KBM-7 (cell line): ENCODE measurements at places on chromosomes 1 and 21.
A peak's percentile ranks its signal among the peaks of the same experiment; 100 is the strongest.

GRCh38 chr1:175797576-175797975 lies 54.2 kb upstream of the TNR start:
- DNase-seq, result no peak

- DNase-seq, result no peak
These were observed 102.1 kb downstream of the KCND3 start for GRCh38 chr1:111887385-111887784.

- no peak for DNase-seq
These were observed 320.1 kb upstream of the FMN2 start for GRCh38 chr1:239771550-239771949.

DNA sequence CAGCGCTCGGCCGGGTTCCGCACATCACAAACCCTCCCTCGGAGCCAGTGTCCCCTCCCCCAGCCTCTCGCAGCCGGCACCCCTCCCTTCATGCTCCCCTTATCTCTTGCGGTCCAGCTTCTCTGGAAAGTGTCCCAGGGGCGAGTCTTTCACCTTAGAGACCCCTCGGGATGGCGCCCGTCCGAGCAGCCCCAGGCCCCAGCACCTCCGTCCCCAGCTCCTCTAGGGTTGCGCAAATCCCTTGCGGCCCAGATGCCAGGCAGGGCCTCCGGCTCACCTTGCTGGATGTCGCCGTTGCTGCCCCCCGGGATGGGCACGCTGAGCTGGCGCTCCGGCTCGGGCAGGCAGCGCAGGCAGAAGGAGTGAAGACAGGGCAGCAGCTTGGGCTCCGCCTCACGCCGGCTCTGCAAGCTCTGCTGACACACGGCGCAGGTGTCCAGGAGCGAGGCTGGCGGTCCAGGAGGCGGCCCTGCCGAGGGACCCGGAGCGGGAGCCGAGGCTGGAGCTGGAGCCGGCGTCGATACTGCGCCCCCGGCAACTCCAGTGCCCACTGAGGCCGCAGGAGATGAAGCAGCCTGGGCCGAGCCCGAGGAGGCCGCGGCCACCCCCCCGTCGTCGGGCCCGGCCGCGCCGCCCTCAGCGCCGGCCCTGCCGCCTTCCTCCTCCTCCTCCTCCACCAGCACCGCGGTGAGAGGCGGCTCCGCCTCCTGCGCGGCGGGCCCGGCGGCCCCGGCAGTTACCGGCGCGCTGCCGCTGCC lies 550 bp downstream of the TRIM33 start:
- DNase-seq, result peak; percentile 62

- no peak for DNase-seq
These were observed 266.7 kb upstream of the RAB4A start for GRCh38 chr1:229004066-229004833.

GRCh38 chr1:75174031-75174760 lies 40.0 kb downstream of the LHX8 start:
- peak; percentile 7 for DNase-seq

- no peak for DNase-seq
These were observed 291.8 kb downstream of the DISC1 start for GRCh38 chr1:231918239-231919015.

DNA sequence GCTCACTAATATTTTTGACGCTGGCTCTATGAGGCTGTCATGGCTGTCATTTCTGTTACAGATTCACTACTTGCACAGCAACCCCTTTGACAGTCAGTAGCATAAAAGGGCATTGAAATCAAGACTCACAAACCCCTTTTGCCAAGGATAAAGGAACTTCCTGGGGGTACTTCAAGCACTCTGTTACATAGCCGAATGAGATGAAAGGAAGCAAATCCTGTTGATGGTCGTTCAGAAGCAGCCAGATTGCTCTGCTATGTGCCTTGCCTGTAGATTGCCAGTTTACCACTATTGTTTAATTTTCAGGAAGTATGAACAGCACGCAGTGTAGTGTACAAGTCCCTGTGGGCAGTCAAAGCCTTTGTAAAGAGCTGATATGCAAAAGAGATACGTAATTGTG lies 296.2 kb downstream of the LRRIQ3 start:
- DNase-seq, result no peak

GRCh38 chr1:65276197-65276939 lies 33.0 kb upstream of the DNAJC6 start:
- DNase-seq, result no peak

GRCh38 chr1:231860221-231861088 lies 233.9 kb downstream of the DISC1 start:
- DNase-seq, result no peak

DNA sequence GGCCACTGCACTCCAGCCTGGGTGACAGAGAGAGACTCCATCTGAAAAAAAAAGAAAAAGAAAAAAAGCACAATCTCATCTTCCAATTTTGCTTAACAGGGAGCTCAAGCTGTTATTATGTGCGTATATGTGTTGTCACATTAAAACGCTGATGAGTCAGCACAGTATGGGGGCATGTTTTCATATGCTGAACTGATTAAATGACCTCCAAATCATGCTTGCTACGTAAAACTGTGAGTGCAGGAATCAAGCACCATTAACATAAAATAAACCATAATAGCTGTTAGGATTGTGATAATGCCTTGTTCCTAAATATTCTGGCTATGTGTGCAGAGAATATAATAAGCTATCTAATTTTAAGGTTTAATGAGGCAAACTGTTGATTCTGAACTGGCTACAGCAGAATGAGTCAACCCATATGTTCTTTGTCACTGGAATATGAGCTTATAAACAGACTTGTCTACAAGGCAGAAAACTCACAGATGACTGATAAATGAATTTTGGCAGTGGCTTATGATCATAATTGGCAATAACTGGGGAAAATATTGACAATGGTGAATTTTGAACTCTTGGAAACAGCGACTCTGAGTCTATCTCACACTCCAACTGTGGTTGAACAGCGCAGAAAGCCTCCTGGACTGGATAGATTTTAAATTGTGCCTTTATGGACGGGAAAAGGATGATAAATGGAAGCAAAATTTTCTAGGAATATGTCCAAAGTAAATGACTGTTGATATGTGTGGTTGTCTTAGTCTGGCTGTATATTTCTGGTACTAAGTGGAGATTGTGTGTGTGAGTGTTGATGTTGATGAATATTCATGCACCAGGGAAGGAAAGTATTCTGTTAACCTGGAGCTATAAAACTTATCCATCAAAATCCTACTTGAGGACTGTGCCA lies 75.5 kb downstream of the VCAM1 start:
- no peak for DNase-seq

DNA sequence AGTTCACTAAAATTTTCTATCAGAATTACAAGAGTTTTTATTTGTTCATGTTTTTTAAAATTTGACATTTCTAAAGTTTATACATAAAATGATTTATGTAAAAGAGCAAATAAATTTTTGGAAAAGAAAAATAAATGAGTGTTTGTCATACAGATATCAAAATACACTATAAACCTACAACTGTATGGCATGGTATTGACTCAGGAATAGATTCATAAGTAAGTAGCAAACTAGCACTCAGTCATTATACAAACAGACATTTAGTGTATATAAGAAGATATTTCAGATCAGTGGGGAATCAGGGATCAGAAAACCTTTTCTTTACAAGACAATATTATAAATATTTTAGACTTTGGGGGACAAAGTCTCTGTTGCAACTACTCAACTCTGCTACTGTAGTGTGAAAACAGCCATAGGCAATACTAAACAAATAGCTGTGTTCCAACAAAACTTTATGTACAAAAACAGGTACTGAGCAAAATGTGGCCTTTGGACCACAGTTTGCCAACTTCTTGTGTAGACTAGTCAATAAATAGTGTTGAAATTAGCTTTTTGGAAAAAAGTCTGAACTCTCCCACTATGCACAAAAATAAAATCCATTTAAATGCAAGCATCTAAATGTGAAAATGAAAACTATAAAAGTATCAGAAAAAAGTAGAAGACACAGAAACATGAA lies 508.8 kb upstream of the CAMK1G start:
- DNase-seq, result no peak

DNA sequence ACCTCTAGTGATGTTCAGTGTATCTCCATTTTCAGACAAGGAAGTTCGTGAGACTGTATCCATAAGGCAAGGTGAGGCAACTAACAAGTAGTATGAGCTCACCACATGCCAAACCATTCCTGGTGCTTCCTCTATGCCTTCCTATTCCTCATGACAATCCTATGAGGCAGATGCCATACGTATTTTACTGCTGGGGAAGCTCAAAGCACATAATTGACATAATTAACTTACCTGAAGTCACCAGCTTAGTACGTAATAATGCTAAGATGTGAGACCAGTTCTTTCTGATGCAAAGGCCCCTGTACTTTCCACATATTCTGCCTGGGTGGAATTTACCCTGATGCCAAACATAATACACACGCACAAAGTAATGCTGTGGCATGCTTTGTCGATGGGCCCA lies 83.6 kb upstream of the NFIA start:
- no peak for DNase-seq

- DNase-seq, result no peak
These were observed 14.9 kb downstream of the PLEKHA6 start for GRCh38 chr1:204344665-204345355.

DNA sequence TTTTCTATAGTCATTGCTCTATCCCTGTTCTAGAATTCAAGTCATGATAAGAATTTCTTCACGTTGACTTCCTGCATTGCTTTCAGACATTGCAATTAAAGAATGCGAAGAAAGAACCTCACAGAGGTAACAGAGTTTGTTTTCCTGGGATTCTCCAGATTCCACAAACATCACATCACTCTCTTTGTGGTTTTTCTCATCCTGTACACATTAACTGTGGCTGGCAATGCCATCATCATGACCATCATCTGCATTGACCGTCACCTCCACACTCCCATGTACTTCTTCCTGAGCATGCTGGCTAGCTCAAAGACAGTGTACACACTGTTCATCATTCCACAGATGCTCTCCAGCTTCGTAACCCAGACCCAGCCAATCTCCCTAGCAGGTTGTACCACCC lies 10.6 kb downstream of the APCS start:
- DNase-seq, result no peak

GRCh38 chr21:25133939-25134338 lies 473.3 kb downstream of the MRPL39 start:
- DNase-seq, result no peak

DNA sequence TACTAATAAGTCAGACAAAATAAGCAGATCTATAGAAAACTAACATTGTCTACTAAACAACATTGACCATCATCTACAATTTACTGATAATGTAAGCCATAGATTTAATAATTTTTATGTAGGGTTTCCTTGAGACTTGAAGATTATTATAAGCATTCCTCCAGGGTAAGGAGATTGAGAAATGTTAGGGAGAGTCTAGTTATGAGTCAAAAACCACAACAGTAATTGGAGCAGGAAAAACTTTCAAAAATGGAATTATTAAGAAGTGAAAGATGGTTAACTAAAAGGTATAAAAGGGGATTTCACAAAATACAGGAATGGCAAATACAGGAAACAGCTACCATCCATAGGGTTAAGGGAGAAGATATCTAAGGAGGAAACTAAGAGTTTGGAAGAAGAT lies 12.4 kb upstream of the UHMK1 start:
- DNase-seq, result no peak

- DNase-seq, result peak; percentile 69
These were observed 3.7 kb upstream of the PPM1J start for GRCh38 chr1:112718691-112719418.

DNA sequence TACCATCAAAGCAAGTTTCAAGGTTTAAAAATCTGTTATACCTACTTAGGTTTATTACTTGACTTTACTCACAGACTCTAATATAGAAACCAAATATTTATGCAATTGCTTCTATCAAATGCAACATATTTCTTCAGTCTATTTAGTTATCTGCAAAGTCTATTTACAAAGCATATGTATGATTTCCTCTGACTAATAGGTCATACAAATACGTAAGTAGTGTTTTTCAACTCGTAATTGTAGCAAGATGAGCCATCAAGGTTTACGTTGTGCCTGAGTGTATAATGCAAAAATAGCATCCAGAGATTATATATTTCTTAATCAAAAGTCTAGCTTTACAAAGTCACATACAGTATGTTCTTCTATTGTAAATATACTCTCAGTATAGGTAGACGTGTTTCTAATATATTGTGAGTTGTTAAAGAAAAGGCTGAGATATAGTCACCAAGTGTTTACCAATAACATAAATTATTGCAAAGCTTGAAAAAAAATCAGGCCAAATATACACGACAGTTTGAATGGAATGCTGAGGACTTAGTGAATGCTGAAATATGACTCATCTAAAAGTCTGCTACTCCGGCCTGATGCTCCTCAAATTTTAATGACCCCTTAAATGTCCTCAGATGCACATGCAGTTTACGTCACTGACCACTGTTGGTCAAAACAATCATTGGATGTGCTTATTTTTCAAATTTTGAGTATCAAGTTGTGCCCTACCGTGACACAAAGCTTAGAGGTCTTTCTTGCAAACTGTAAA lies 48.4 kb downstream of the ADAMTS5 start:
- DNase-seq, result no peak

- DNase-seq, result no peak
These were observed 22.9 kb downstream of the SYT11 start for GRCh38 chr1:155882235-155882634.

DNA sequence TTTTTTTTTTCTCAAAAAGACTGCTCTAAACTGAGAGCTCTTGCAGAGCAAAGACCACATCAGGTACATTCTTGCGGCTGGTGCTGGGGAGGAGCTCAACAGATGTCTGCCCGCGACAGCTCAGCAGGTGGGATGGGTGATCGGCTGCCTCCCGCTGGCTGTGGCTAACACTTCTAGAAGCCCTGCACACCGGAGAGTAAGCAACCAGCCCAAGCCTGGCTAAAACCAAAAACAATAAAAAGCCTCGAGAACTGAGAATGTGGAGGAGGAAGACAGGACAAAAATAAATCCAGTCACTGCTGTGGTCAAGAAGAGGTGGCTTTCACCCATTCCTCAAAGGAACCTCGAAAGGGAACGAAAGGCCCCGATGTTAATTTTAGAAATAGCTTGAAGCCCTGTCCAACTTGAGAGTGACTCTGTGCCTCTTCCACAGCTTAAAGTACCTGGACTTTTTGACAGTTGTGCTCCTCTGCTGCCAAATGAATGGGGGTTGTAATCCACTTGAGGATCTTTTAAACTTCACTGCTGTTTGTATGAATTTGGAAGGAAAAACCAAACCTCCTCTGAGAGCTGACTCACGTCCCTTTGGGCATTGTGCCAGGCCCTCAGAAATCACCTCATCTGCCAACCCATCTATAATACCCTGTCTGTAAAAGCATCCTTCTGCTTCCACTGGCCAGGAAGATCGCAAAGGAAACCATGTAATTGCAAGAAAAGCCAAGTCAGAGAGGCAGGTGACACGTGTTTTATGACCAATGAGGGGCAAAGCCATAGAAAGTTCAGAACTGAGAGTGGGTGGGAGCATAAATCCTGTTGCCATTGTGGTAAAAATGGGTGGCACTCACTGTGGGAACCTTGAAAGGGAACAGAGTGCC lies 78.6 kb downstream of the KCNN3 start:
- DNase-seq, result peak; percentile 51

DNA sequence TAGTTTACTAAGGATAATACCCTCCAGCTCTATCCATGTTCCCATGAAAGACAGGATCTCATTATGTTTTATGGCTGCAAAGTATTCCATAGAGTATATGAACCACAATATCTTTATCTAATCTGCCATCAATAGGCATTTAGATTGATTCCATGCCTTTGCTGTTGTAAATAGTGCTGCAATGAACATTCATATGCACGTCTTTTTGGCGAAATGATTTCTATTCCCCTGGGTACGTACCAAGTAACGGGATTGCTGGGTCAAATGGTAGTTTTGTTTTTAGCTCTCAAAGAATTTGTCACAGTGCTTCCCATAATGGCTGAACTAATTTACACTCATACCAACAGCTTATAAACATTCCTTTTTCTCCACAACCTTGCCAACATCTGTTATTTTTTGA lies 750.9 kb downstream of the BRINP3 start:
- DNase-seq, result no peak
